HFFc6 (cell line): ENCODE measurements at places on chromosomes 7 and 10. TPM values are rescaled to one million over a fixed set of nuclear protein-coding genes. Genes with fewer than 3 reads are reported as not detected.

DNA sequence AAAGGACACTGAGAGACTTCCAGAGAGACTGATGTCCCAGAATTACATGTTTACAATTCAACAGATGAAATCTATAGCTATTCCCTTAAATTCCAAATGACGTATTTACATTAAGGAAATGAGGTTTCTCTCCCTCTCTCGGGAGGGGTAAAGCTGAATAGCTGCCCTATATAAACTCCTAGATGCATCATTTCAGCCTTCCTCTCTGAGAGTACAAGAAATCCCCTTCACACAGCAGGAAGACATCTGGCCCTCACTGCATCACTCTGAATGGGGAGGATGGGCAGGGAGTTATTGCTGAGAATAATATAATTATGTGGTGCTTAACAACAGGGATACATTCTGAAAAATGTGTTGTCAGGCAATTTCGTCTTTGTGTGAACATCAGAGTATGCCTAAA is 11.0 kb downstream of the POT1 start:
- peaks cover 23% of the 10 kb centered on the region for H3K4me1 ChIP-seq
- no peaks in the 10 kb centered on the region for H3K27me3 ChIP-seq
- H3K27ac ChIP-seq = no peak overlapping the region
- H3K4me3 ChIP-seq = no peak overlapping the region
- no peak for DNase-seq
- no peaks in the 10 kb centered on the region for H3K36me3 ChIP-seq

The RSBN1L gene
- total RNA-seq = 10.7 and 12.3 TPM in 2 replicates

The MYH16 gene
- 0.05 to 0.19 TPM in 2 of 3 replicates, not detected in the other for total RNA-seq

- H3K27me3 ChIP-seq = peaks cover 3% of the 10 kb centered on the region
- no peak overlapping the region for H3K4me3 ChIP-seq
- peaks cover 20% of the 10 kb centered on the region for H3K4me1 ChIP-seq
- no peak for DNase-seq
- H3K27ac ChIP-seq = no peak overlapping the region
These were observed 123.6 kb downstream of the CLEC2L start for GRCh38 chr7:139647085-139647484.

DNA sequence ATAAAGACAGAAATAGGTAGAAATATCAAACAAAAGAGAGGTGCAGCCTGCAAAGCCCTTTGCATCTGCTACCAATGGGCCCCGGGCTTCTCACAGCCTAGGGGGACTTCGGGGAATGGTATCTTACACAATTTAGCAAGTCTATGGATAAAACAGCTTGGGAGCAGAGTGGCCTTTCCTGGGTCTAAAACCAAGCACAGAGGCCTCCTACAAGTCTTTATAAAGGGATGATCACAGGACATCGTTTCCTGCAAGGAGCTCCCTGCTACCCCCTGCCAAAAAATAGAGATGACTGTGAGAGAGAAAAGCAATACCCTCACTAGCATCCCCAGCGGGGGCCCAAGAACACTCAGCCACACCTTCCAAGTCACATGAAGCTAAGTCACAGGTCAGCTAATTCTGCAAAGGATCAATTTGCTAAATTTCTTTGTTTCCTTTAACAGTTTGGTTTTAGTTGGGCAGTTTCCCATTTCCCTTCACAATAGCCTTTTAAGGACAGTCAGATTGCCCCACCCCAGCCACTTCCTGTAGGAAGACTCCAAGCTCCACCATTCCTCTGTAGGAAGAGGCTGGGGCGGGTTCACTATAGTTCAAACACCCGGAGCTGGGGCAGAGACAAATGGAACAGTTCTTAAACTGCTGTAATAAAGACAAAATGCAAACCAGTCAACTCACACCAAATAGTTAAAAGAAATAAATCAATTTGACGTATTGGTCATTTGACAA is 105.5 kb downstream of the SLIT1 start:
- H3K27ac ChIP-seq = no peak overlapping the region
- no peaks in the 10 kb centered on the region for H3K36me3 ChIP-seq
- no peak for DNase-seq
- H3K4me3 ChIP-seq = no peak overlapping the region
- H3K27me3 ChIP-seq = peaks cover 35% of the 10 kb centered on the region; the same call in 1 of the 2 replicates
- no peaks in the 10 kb centered on the region for H3K4me1 ChIP-seq

The CUZD1 gene
- total RNA-seq = 0.42 to 0.52 TPM (median 0.46 TPM) in 3 replicates
